ENCODE measurements at places on chromosomes 4 and X. TPM values are rescaled to one million over a fixed set of nuclear protein-coding genes. Genes with fewer than 3 reads are reported as not detected.

Gene YY2
- 2.1 TPM for total RNA-seq

Gene PLP1
- total RNA-seq = not detected

Gene CYLC1
- total RNA-seq = not detected

Gene SLC2A9
- 0.43 TPM for total RNA-seq

Gene MAGEC2
- total RNA-seq = not detected

Gene DUSP9
- total RNA-seq = under 0.01 TPM

Gene ADRA2C
- total RNA-seq = 2.2 TPM

Gene IL21
- total RNA-seq = not detected

Gene SPANXC
- not detected for total RNA-seq

Gene HELT
- not detected for total RNA-seq

Gene HSFX4
- not detected for total RNA-seq

Gene SPANXN3
- not detected for total RNA-seq

Gene NLGN4X
- 5.3 TPM for total RNA-seq

Gene FAM47A
- not detected for total RNA-seq

Gene CDKL2
- 0.29 TPM for total RNA-seq

Gene SOX3
- not detected for total RNA-seq

Gene RAB39B
- 0.14 TPM for total RNA-seq

Gene UGT2A2
- not detected for total RNA-seq

Gene MAGEA4
- not detected for total RNA-seq

Gene S100P
- not detected for total RNA-seq

Gene BST1
- 62.6 TPM for total RNA-seq

Gene RTL9
- total RNA-seq = 0.57 TPM

Gene MID2
- 19.6 TPM for total RNA-seq

Gene EGFL6
- total RNA-seq = 7.7 TPM

Gene FAM241A
- total RNA-seq = 0.88 TPM

Gene IL3RA
- total RNA-seq = not detected

Gene AKAP4
- total RNA-seq = not detected

Gene UGT2B11
- total RNA-seq = not detected

Gene GAGE13
- not detected for total RNA-seq

Gene PSAPL1
- not detected for total RNA-seq

Gene GIMD1
- total RNA-seq = 0.14 TPM

Gene POLN
- total RNA-seq = 1.1 TPM

Gene JCHAIN
- 2.6 TPM for total RNA-seq

Gene IGFBP7
- 311 TPM for total RNA-seq

Gene HSFX1
- 0.29 TPM for total RNA-seq

Gene ZNF157
- total RNA-seq = under 0.01 TPM

Gene RXFP1
- 0.29 TPM for total RNA-seq

Gene ARR3
- not detected for total RNA-seq

Gene CT45A2
- total RNA-seq = not detected

Gene C4orf54
- not detected for total RNA-seq

Gene CPZ
- total RNA-seq = 1.6 TPM

Gene CEP135
- total RNA-seq = 10.3 TPM

Gene MAGEC3
- not detected for total RNA-seq

Gene ATOH1
- total RNA-seq = not detected

Gene IL2
- total RNA-seq = not detected

Gene MND1
- total RNA-seq = 5.7 TPM

Gene MAP3K15
- total RNA-seq = not detected

Gene CLIC2
- 0.22 TPM for total RNA-seq

All from placental pericyte (primary cell).